GM04504 (cell line): ENCODE measurements at places on chromosomes 1 and 21.

GRCh38 chr1:116769104-116769452, 14.8 kb downstream of the CD2 start:
- DNase-seq = no peak

- DNase-seq = peak; percentile 51
Measured at GRCh38 chr1:231590453-231591198, 36.0 kb upstream of the DISC1 start.

- no peak for DNase-seq
Measured at GRCh38 chr1:196951711-196952394, 8.3 kb downstream of the CFHR2 start.

- no peak for DNase-seq
Measured at GRCh38 chr1:9080705-9081291, 11.4 kb upstream of the SLC2A5 start.

DNA sequence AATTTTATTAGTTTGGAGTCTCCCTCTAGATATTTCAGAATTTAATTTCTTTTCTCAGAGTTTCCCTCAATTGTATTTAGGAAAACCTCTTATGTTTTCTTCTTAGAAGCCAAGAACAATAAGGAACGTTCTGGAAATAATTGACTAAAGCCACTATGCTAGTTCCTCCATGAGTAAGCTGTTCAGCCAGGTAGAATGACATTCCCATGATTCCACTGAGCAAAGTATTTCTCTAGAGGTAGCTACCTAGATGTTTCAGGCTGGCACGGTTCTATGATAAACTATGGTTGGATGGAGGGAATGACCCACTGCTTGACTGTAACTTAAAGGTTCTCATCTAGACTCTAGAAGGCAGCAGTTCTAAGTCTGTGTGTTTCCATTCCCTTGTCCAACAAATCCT, 62.4 kb downstream of the CLDN17 start:
- no peak for DNase-seq

DNA sequence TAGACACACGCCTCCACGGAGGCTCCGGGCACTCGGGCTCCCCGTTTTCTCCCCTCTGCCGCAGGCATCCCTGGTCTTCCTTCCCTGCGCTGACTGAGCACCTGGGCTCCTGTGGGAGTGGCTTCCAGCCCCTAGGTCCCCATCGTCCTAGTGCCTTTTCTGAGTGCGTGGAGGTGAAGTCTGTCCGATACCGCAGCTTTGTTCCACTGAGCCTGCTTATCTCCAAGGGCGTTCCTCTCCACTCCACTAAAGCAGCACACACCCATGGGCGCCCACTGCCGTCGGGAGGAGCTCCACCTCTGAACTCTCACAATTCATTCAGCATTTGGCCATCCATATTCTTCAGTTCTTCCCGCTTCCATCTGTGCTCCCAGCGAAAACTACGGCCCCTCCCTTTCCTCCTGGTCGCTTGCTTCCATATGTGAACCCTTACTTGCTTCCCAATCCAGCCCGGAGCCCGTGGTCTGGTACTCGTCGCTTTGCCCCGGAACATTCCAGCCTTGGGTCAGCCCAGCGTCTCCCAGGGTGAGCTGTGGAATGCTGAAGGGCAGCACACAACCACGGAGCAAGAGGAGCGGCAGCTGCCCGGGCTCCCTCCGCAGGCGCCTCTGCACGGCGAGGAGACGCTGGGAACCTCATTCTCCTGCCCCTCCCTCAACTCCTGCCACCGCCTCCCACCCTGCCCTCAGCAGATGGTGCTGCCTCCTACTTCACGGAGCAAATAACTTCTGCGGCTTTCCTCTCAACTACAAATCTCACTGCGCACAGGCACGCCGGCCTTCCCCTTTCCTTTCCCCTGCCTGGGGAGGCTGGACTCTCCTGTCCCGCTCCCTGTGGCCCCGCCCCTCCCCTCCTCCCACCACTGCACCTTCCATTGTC, 27.5 kb downstream of the ATP8B2 start:
- no peak for DNase-seq

GRCh38 chr1:208240662-208241355, 3.4 kb downstream of the PLXNA2 start:
- no peak for DNase-seq

- DNase-seq = no peak
Measured at GRCh38 chr1:183554577-183554976, 35.7 kb downstream of the NCF2 start.

DNA sequence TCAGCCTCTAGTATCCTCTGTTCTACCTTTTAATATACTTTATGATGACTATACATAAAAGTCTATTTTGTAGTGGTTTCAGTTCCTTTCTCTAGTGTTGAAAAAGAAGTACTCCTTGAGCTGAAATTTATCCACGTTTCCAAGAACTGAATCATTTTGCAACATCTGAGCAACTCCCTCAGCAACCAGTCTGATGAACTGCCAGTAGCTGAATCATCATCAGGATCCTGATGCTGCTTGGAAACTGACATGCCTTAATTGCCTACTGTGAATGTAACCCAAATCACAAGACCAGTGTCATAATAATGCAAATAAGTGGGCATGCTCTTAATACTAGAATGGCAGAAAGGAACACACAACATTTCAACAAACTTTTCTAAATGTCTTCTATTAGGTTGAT, 103.3 kb downstream of the CYYR1 start:
- DNase-seq = peak; percentile 84

DNA sequence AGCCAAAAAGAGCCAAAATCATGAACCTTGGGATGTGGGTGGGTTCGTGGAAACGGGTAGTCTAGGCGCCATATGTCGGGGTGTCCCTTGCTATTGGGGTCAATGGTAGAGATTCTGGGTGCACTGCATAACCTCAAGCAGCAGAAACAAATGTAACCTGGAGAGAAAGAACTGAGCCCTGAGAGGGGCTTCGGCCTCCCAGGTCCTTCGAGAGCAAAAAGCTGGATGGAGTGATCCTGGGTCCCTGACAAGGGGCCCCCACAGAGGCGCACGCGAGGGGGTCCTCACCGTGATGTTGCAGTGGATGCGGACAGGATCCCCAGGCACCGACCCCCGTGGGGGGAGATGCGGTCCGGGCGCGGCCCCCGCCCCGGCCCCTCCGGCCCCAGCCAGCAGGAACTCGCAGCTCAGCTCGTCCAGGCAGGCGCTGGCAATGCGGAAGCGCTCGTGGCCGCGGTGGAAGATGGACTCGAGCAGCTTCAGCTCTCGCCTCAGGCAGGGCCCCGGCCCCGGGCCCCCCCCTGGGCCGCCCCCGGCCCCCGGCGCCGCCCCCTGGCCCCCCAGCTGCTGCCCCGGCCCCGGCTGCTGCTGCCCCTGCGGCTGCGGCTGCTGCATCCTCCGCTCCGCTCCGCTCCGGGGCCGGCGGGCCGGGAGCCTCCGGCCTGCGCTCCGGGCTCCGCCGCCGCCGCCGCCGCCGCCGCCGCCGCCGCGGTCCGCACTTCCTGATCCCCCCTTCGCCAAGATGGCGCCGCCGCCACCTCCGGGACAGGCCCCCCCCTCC, at the start of gene UBE2Q1:
TSS of gene UBE2Q1 (minus strand) at position 724 of the 781 bp plus-strand sequence. CDS start at position 615, 109 bp downstream.
- DNase-seq = no peak

DNA sequence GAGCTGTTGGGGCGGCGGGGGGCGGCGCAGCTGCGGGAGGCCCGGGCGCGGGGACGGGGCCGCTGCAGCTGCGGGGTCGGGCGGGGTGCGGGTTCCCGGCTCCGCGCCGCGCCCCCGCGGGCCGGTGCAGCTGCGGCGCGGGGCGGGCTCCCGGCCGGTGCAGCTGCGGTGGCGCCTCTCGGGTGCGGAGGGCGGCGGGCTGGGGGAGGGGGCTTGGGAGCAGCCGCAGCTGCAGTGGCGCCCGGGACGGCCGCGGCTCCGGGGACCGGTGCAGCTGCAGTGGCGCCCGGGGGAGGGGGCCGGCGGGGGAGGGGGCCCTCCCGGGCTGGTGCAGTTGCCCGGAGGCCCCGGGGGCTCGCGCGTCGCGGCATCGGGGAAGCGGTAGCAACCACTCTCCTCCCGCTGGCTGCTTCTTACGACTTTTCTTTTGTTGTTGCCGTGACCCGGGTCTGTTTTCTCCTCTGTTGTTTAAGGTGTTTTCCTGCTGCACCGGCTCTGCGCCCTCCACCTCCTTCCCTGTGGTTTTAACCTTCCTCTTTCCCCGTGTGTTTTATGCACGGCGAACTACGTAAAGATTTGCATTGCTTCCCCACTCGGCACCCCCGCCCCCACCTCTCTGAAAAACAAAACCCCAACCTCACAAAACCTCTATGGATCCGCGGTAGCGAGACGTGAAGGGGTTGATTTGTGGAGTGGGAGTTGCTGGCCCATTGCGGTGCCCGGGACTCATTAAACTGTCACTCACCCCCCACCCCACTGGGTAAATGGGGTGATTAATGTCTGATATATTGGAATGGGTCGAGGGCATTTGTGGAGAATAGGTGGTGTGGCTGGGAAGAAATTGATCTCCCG, 1.7 kb upstream of the ZBTB18 start:
- no peak for DNase-seq

- peak; percentile 46 for DNase-seq
Measured at GRCh38 chr1:7704214-7705047, 66.7 kb upstream of the VAMP3 start.

- DNase-seq = peak; percentile 80
Measured at GRCh38 chr1:7491109-7491817, 279.8 kb upstream of the VAMP3 start.

DNA sequence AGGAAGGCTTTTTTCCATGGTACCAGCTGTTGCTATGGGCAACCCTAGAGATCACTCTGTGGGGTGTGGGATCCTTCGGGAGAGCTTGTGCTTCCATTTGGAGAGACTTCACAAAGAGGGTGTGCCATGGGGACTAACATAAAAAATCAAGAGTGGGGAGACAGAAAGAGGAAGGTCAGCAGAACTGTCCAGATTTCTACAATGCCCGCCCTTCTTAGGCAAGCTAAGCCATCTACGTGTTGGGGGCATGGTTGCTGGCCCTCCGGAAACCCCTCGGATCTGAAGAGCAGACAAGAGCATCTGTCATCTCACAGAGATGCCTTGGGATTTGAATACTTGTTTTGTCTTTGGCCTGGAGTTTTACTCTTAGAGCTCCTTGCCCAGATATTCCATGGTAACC, 83.9 kb upstream of the ZNF648 start:
- no peak for DNase-seq

GRCh38 chr1:231857609-231858135, 231.1 kb downstream of the DISC1 start:
- DNase-seq = no peak

- DNase-seq = no peak
Measured at GRCh38 chr1:20143734-20144565, 4.8 kb downstream of the PLA2G2F start.

DNA sequence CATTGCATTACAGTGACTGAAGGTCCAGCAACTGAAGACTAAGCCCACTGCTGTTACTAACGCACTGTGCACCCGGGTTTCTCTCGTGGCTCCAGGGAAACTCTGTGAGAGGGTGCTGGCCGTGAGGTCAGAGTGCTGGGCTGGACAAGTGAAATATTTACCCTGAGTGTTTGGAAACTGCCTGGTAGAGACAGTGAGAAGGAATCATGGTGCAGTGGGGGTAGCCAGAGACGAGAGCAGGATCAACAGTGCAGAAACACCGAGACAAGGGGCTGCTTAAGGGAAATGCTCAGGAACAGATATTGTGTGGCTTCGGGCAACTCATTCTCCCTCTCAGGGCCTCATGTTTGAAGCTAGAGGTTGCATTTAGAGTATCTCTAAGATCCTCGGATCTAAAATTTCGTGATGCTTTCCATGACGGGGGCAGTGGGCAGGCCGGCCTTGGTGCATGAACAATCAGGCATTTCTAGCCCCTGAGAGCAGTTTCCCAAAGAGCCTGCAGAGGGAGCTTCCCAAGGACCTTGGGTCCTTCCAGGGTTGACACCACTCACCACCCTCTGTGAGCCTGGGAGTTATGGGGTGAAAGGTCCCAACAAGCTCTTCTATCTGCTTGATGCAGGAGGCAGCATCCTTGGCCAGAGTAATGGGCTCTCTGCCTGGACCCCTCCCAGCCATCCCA, 9.7 kb downstream of the CD2 start:
- DNase-seq = no peak

DNA sequence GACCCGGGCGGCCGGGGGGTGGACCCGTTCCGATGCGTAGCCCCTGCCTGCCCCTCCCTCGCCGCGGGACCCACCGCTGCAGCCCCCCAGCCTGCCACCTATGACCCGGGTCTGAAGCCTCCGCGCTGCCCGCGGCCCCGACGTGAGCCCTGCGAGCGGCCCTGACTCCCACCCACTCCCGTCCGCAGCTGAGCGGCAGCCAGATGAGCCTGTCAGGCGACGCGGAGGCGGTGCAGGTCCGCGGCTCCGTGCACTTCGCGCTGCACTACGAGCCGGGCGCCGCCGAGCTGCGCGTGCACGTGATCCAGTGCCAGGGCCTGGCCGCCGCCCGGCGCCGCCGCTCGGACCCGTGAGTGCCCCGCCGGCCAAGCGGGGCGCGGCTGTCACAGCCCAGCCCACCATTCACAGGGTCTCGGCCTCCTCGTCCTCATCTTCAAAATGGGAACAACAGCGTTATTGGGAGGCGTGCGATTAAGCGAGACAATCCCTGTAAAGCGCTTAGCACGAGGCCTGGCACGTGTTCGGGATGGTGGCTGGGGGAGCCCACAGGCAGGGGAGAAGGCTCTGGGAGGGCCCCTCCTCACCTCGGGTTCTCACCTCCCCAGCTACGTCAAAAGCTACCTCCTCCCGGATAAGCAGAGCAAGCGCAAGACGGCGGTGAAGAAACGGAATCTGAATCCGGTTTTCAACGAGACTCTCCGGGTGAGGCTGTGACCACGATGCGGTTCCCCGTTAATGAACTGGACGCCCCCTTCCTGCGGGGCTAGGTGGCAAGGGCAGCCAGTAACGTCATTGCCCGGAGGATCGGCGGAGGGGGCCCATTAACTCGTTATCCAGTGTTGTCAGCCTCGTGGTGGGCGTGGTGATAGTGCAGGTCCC, 8.2 kb downstream of the SYTL1 start:
- no peak for DNase-seq

DNA sequence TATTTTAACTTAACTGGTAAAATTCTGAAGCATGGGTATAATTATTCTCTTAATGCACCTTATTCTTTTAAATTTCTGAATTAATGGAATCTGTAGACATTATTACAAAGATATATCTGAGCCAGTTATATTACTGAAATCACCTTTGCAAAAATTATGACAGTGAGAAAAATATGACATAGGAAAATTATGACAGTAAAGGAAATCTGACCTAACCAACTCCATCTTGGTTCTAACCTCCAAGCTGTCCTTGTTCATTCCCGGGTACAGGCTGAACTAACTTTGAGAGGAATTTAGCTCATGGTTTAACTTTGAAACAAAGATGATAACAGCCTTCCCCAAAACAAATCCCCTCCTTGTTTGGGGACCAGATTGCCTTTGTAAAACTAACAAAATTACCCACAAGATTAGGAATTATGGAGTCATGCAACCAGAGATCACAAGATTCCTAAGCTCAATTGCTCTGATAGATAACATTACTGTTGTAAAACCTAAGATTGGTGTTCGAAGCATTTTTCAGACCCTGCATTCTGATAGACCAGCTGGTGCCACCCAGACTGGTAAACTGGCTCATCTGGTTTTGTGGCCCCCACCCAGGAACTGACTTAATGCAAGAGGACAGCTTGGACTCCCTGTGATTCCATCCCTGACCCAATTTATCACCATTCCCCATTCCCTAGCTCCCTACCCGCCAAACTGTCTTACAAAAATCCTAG, 9.4 kb upstream of the CD55 start:
- DNase-seq = no peak
